Esophagus squamous epithelium (tissue), 5 donors: ENCODE measurements at places on chromosomes 6 and 20.

GRCh38 chr6:29504961-29505360 is 17.2 kb upstream of the MAS1L start:
- no peak for DNase-seq

- DNase-seq, result no peak
Measured at GRCh38 chr6:158544428-158544827, 15.5 kb upstream of the TMEM181 start.

DNA sequence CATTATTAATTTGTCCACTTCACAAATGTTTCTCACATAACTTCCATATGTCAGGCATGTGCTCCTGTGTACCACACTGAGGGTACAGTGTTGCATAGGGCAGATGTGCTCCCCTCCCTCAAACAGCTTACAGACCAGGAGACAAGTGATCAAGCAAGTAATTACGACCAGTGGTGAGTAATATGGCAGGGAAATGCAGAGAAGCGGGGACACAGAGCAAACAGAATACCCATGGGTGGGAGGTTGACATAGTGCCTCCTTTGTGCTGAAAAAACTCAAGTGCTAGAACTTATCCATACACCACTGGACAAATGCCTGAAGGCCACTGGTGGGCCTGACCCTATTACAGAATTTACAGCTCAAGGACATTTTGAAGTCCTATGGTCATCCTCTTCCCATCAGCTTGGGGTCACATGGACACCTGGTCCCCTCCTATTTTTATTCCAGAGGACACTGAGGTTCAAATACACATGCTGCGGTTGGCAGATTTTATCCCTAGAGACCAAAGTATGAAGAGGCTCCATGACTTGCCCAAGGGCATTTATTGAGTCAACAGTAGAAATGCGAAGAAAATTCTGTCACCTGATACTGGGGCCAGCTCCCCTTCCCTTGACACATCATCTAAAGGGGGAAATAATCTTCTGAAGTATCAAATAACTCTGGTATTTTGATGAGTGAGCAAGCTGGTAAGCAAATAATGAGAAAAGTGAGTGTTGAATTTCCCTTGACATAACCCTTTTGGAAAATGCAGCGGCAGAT is 116.6 kb downstream of the QRSL1 start:
- DNase-seq, result no peak

DNA sequence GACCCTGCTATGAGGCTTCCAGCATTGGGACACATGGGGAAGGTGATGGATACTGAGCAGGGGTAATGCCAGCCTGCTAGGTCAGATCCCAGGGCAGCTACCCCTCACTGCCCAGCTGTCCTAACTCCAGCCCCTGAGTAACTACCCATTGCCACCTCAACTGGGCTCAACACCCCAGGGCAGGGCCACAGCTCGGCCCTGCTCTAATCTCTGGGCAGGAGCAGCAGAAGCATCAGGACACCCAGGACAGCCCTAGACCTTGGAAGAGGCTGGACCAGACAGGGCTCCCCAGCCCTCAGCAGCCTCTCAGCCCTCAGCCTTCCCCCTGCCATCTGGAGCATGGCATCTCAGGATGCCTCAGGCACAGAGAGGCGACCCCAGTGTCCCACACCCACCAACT is 67.4 kb upstream of the TOP1 start:
- no peak for DNase-seq

DNA sequence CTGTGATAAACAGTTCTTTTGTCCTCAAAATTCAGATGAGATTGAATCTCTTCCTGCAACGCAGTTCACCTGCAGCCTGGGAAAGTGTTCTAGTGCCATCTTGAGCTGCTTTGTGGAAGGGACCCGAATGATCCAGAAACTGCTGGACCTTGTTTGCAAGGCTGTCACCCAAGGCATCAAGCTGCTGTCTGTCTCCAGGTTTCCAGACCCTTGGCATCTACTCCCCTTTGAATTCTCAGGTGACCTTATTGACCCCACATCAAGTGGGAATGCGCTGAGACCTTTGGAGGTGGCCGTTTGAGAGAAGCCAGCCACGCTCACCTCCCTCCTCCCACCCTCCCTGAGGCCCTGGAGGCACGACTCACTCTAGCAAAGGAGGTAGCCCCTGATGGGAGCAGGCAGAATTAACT is 112.5 kb downstream of the EDN3 start:
- DNase-seq, result no peak

GRCh38 chr6:33933101-33933500 is 129.3 kb upstream of the MLN start:
- DNase-seq, result no peak

- no peak for DNase-seq
Measured at GRCh38 chr6:70277470-70277869, 25.4 kb downstream of the COL9A1 start.

DNA sequence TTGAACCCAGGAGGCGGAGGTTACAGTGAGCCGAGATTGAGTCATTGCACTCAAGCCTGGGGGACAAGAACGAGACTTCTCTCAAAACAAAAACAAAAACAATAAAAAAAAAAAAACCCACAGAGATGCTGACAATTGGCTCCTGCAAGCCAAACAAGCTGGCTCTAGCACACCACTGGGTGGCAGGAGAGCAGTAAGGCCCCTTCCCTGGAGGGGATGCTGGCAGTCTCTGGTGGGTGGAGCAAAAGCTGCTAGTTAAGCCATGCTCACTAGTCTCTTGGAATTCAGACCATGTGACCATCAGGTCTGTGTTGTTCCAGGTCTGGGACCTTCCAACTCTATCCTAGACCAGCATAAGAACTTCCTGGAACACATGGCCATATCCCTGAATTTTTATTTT is 18.9 kb upstream of the DSN1 start:
- DNase-seq, result no peak

DNA sequence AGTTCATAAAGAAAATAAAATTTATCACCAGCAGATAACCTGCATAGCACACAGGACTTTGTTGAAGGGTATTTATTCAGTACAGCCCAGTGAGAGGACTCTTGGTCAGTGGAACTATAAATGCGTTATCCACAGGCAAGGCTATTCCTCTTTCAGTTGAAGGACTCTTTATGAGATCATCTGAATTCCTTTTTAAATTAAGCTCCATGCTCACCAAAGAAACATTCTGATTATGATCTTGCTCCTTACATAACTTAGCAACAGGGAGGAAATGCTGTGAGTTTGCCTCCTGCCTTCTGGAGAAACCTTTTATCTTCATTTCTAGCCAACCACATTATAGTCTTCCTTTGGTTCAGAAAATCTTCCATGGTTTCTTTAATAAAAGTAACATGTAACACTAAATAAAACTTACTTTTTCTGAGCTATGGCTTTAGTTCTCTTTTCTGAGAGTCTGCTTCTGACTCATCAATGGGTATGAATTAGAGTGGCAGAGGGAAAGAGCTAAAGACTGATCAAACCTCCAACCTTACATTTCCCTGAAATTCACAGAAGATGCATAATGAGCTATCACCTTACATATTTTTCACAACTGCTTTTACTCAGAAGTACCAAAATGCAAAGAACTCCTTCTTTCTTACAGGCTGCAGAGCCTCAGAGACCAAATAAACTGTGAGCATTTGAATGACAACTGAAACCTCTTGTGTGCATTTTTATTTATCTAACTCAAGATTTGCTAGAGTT is 267.2 kb downstream of the ADGRG6 start:
- DNase-seq, result no peak

GRCh38 chr20:63085151-63085861 is 78.5 kb upstream of the BHLHE23 start:
- DNase-seq, result no peak

GRCh38 chr6:96299525-96299924 is 222.1 kb upstream of the UFL1 start:
- DNase-seq, result no peak

DNA sequence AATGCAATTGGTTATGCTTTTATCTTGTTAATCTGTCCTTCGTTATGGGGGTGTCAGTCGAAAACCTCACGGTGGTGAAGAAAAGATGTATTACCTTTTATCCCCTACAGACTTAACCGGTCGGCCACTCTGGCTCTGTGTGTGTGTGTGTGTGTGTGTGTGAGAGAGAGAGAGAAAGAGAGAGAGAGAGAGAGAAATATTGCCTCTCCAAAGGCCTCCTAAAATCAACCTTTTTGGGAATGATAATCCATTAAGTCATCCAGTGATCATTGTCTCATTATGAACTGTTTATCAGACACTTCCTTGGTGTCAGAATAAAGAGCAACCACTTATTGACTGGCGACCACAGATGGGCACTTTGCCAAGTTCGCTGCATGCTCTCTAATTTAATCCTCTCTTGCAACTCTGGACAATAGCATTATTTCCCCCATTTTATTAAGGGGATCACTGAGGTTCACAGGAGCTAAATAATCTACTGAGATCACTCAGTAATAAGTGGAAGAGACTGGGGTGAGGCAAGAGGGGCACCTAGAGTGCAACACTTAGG is 30.7 kb downstream of the SLC35D3 start:
- no peak for DNase-seq

- no peak for DNase-seq
Measured at GRCh38 chr6:55560290-55560885, 18.6 kb downstream of the HMGCLL1 start.

- DNase-seq, result no peak
Measured at GRCh38 chr6:8172530-8172929, 70.2 kb upstream of the EEF1E1 start.

GRCh38 chr6:10276660-10277287 is 138.1 kb downstream of the TFAP2A start:
- no peak for DNase-seq

DNA sequence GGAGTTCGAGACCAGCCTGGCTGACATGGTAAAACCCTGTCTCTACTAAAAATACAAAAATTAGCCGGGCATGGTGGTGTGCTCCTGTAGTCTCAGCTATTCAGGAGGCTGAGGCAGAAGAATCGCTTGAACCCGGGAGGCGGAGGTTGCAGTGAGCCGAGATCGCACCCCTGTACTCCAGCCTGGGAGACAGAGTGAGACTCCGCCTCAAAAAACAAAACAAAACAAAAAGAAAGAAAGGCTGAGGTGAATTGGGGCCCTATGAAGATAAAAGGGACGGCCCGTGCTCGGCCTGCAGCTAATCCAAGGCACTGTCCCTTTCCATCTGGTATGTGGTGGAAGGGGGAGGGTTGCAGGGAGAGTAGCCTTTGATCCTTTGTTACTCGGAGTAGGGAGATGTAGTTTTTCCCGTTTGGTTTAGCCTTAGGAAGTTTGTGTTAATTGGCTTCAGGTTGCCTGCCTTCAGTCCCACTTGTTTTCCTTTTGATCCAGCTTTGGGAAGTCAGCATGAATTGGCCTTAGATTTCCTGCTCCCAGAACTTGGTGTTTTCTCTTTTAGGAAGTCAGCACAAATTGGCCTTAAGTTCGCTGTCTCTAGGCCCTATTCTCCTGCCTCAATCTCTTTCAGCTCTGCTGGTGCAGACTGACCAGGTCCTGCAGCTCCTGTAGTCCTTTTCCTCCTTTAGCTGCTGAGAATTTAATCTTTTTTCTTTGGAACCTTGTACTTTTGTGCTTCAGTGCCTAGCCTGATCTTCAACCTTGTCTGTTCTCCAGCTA is 36.1 kb upstream of the PAQR8 start:
- DNase-seq, result no peak

DNA sequence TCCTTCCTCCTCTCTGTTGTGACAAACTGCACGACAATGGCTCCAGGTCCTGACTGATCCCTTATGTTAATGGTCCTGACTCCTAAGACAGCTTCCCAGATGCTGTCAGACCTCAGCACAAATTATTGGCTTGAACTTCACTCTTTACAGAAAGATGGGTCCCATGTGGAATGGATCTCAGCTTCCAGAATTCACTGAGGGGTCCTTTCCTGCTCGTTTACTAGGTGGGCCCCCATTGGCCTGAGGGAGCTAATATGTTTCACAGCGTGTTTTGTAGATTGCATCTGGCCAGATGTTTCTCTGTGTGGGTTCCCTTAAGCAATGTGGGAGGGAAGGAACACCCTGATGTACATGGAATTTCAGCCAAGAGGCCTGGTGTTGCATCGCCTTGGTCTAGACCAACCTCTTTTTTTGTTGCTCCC is 826.6 kb downstream of the MAFB start:
- no peak for DNase-seq

GRCh38 chr6:100335991-100336390 is 128.7 kb downstream of the SIM1 start:
- DNase-seq, result no peak

GRCh38 chr6:21390532-21391213 is 202.9 kb upstream of the SOX4 start:
- DNase-seq, result no peak

GRCh38 chr6:6968357-6968730 is 139.4 kb upstream of the RREB1 start:
- no peak for DNase-seq

GRCh38 chr20:18722371-18722770 is 91.2 kb upstream of the SCP2D1 start:
- no peak for DNase-seq

DNA sequence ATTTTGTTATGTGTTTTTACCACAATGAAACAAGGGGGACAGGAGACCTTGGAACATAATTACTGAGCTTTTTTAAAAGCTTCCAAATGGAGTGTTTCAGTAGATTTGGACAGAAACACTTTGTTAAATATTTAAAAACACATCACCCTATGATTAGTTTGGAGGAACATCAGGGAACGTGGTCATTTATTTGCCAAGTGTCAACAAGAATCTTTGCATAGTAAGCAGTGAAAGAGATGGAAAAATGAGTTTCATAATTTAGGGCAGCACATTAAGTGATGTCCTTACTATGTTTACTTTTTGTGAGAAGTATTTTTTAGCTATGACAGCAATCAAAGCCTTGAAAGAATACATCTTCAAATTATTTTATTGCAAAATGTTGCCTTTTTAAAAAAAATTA is 82.6 kb downstream of the PROKR2 start:
- no peak for DNase-seq

- no peak for DNase-seq
Measured at GRCh38 chr6:123636782-123637181, at the start of gene TRDN. Gene TRDN (minus strand): TSS chr6:123636950. CDS start chr6:123636775, 175 bp downstream.

DNA sequence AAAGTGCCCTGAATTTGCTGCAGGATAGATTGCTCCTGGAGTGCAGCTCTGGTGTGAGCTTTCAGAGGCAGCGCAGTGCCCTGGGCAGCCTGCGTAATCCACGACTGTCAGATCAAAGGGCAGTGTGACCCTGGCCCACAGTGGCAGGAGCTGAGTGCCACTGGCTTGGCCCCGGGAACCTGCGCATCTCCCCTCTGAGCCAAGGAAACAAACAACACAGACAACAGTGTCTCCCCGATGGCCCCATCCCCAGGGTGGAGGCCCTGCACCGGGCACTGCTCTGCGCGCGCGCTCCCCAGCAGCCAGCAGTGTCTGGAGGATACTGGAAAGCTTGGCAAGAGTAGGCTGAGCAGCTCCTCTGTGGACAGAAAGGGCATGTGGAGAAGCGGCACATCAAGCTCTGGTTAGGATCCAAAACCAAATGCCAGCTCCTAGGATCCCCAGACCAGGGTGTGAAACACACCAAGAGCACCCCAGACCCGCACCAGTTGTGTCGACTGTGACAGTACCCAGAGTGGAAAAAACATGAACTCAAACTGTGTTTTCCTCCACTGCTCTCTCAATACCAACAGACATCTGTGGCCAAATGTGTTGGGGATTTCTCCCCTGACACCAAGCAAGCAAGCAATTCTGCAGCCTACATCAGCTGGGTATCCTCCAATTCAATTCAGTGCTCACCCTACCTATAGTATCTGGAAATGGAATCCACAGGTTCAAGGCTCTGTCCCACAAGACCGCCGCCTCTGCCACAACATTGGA is 26.7 kb downstream of the RBCK1 start:
- no peak for DNase-seq

GRCh38 chr6:156347656-156348055 is 429.5 kb upstream of the ARID1B start:
- no peak for DNase-seq
